ENCODE measurements at places on chromosomes 11 and 22.

- DNase-seq = peak; percentile 32
These were observed 732.7 kb upstream of the TENM4 start for GRCh38 chr11:80173371-80174136.

- no peak for DNase-seq
These were observed 572.9 kb upstream of the CHORDC1 start for GRCh38 chr11:90795746-90796145.

DNA sequence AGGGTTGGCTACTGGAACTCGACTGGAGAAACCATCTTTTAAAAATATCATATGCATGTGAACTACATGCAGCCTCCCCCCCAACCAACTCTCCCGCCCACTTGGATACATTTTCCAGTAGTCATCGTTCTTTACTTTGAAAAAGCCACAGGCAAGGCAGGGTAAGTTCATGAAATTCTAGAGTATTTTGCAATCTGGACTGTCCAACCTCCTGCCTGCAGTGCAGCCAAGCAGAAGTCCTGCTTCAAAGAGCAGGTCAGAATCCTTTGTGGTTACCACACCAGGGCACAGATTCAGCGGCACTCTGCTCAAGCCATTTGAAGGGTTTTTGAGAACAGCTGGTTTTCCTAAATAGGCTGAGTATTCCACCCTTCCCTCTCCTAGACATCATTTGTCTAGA is 12.1 kb downstream of the ELF5 start:
- DNase-seq = no peak

- no peak for DNase-seq
These were observed 4.0 kb upstream of the GPR83 start for GRCh38 chr11:94405062-94405833.

- peak; percentile 9 for DNase-seq
These were observed 4.4 kb downstream of the GAS2 start for GRCh38 chr11:22670830-22671229.

DNA sequence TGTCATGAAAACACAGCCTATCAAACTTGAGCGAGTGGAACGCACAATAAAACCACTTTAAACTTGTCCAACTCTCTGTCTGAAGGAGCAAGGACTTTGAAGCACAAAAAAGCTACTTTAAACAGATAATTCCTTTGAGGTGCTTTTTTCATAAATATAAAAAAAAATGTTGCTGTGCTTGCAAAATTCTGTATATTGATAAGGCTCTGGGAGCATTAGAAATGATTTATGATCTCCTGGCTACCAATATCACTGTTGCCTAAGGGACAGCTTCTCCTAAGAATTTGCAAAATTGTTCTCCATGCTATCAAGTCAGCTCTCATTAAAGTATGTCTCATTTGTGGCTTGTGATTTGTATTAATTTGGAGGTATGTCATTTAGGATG is 37.6 kb upstream of the LDLRAD3 start:
- no peak for DNase-seq

GRCh38 chr11:115389790-115390189 is 114.4 kb downstream of the CADM1 start:
- DNase-seq = no peak

GRCh38 chr11:45765107-45765668 is 39.8 kb upstream of the SLC35C1 start:
- no peak for DNase-seq

DNA sequence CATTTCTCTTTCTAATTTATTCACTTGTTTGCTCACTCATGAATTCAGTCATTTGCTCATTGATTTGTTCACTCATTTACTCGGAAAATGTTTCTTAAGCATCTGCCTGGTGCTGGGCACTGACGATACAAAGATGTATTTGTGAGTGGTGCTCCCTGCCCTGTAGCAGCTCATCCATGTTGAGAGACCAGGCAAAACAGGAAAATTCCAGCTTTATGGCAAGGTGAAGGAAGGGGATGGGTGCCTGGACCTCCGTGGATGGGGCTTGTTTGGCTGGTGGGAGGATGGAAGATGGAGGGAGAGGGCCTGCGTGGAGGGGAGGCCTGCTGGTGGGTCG is 53.1 kb downstream of the TBC1D22A start:
- no peak for DNase-seq

GRCh38 chr22:44181033-44181911 is 547 bp downstream of the PARVG start:
- no peak for DNase-seq

- DNase-seq = no peak
These were observed 16.3 kb downstream of the EIF3L start for GRCh38 chr22:37865510-37865909.

GRCh38 chr22:42648368-42649245 is 585 bp downstream of the CYB5R3 start:
- DNase-seq = no peak

DNA sequence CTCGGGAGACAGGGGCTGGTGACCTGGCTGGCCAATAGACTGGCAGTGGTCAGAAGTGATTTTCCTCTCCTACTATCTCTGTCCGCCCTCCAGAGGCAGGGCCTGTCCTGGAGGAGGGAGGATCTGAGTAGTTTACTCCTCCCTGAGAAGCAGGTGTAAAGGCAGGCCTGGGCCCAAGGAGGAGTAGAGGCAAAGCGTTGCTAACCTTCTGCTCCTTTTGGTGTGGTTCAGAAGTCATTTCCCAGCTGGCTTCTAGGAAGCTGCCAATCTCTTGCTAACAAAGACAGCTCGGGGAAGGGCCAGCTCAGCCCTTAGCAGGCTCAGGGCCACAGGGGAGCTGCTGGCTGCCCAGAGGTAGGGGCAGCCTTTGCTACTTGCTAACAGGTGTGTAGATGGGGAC is 151.1 kb upstream of the NECTIN1 start:
- no peak for DNase-seq

- DNase-seq = no peak
These were observed 39.3 kb upstream of the PANX1 start for GRCh38 chr11:94089341-94089740.

DNA sequence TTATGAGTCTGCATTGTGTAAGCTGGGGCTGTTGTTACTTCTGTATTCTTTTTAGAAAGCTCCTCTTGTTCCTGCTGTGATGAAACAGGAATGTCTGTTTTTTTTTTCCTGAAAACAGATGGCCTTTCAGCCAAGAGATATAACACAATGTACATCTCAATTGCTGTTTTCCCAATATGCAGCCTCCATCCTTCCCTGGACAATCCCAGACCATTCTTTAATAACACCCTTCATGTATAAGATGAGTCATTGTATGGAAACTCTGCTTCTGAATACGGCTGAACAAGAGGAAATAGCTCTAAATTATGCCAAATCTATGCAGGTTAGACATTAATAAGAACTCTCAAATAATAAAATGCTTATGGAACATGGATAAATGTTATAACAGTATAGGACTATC is 60.2 kb upstream of the LRRC4C start:
- no peak for DNase-seq

DNA sequence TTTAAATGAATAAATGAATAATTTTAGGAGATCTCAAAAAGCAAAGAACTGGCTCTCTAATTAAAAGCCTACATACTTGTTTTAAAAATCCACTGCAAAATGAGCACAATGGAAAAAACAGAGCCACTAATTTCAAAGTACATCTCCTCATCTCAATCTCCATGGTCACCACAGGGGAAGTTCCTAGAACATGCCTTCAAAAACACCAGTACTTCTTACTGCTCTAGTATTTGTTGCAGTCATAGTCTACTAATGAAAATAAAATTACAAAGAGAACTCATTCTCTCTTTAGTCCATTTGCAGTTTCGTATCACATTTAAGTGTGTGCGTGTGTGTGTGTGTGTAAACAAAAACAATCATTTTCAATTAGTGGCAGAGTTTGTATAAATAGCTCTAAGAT is 54.0 kb downstream of the PIK3C2A start:
- DNase-seq = no peak

DNA sequence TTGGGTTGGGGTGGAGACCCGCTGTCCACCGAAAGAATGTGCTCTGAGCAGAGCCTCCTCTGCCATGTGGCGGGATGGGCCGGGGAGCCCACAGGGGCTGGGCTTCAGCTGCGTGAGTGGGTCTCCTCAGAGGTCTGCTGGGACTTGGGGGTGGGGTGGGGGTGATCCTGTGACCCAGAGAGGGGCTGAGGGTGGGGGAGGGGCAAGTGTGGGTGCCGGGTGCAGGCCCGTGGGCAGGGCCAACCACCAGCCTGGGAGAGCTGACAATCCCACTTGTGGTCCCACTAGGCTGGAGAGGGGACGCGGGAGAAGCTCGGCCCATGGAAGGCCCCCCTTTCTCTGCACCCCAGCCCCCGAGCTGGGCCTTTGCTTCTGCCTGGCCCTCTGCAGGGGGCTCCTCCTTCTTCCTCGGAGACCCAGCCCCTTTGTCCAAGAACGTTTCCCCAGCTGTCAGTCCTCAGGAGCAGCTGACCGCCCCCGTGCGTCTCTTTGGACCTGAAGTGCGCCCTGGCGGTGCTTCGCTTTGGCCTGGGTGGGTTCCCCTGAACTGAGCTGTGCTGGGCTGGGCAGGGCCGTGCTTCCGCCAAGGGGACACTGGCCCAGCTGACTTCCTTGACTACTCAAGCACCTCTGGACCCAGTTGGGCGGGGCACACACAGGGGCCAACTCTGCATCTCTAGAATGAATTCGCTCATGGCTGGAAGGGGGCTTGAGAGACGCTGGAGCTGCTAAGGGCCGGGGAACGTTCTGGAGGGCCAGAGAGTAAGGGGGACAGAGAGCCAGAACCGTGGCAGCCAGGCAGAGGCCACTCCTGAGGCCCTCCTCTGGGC is 30.2 kb downstream of the OSBPL5 start:
- DNase-seq = no peak

DNA sequence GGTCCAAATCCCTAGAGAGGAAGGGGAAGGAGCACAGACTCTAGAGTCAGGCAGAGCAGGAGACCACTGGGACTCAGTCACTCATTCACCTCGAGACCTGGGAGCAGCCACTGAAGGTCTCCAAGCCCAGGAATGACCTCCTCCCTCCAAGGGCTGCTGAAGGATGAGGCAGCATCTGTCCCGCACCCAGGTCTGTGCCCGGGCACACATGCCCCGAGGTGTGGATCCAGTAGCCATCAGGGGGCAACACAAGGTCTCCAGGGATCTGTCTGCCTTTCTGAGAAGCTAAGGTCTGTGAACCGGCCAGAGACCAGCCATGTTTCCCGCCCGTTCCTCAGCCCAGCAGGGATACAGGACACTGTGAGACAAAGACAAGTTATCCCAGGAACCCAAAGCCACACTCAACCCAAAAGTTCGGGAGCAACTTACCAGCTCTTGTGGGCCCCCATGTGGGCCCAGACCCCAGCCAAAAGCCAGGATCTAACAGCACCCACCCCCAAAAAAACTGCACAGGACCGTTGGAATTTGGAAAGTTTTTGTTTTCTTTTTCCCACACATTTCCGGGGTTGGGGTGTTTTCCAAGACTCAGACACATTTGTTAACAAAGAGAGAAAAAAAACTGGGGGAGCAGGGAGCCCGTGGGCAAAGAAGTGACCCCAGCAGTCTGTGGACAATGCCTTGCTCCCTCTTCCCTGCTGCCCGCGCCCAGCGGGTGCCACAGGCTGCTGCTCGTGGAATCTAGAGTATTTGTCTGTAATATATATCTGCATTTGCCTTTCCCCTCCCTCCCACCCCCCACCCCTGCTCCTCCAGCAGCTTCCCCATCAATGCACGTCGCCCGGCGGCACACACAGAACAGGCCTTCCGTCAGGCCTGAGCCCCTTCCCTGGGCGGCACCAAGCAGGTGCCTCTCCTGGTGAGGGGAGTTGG is 14.9 kb downstream of the SLC22A12 start:
- DNase-seq = no peak

DNA sequence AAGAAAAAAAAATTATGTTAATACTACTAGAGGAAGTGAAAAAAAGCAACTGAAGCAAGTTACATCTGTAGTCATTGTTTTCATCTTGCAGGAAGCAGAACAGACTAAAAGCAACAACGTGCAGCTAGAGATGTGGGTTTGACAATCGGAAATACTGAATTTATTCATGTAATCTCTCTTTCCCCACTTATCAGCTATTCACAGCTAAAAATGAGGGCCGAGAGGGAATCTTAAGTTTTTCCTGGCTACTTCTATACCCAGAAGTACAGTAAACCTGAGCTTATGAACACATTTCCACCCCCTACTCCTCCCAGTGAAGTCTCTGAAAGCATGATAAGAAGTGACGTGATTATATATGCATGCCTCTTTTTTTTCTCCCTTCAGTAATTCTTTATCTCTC is 116.5 kb downstream of the SPON1 start:
- no peak for DNase-seq

- no peak for DNase-seq
These were observed 96.9 kb upstream of the HORMAD2 start for GRCh38 chr22:29983296-29983917.

DNA sequence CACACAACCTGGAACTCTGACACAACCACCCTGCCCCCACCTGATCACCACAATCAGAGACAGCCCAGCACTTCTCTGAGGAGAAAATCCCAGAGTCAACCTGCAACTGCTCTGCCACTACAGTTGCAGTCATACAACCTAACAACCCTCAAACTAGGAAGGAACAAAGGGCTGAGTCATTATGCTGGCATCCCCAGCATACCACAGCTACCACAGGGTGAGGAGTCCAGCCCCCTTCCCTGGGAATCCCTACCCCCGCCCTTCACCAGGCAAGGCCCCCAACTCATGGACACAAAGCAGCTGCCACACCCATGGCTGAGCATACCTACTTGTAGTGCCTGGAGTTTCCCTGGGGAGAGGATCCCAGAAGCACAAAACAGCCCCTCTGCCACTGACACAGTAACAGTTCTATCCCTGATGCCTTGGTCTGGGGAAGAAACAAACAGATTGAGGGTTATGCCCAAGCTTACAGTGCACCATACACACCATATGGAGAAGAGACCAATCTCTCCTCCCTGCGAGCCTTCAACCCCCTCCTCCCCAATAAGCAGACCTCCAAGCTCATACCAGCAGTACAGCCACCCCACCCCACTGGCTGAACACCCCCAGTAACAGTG is 68.5 kb upstream of the C11orf58 start:
- no peak for DNase-seq

- DNase-seq = no peak
These were observed 57.6 kb upstream of the CRYBB3 start for GRCh38 chr22:25142102-25142501.

DNA sequence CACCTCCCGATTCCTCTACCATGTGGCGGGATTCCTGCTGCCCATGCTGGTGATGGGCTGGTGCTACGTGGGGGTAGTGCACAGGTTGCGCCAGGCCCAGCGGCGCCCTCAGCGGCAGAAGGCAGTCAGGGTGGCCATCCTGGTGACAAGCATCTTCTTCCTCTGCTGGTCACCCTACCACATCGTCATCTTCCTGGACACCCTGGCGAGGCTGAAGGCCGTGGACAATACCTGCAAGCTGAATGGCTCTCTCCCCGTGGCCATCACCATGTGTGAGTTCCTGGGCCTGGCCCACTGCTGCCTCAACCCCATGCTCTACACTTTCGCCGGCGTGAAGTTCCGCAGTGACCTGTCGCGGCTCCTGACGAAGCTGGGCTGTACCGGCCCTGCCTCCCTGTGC is 10.5 kb downstream of the CXCR5 start:
- DNase-seq = no peak

- no peak for DNase-seq
These were observed 885 bp downstream of the TRMU start for GRCh38 chr22:46336119-46337078.

All from NCI-H345 (cell line).